ENCODE measurements at places on chromosomes 7 and 10. TPM values are rescaled to one million over a fixed set of nuclear protein-coding genes. Genes with fewer than 3 reads are reported as not detected.

ADAM22 gene
- total RNA-seq: 1.5 TPM

OR2A42 gene
- not detected for total RNA-seq

ADRA2A gene
- total RNA-seq: not detected

NOC3L gene
- 47.7 TPM for total RNA-seq

HOXA7 gene
- total RNA-seq: not detected

ITGA8 gene
- total RNA-seq: not detected

GPR37 gene
- total RNA-seq: not detected

DNA sequence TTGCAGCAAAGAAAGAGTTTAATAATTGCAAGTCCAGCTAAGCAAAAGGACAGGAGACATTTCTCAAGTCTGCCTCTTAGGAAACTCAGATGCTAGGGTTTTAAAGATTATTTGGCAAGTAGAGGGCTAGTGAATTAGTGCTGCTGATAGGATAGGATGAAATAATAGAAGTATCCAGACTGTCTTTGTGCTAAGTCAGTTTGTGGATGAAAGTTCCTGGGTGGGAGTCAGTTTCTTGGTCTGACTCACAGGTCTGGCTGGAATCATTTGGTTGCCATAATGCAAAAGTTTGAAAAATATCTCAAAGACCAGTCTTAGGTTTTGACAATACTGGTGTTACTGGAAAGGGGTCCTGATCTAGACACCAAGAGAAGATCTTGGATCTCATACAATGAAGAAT is 42.6 kb upstream of the INHBA start:
- no peaks in the 10 kb centered on the region for H3K27me3 ChIP-seq
- H3K4me3 ChIP-seq: no peak overlapping the region

DNA sequence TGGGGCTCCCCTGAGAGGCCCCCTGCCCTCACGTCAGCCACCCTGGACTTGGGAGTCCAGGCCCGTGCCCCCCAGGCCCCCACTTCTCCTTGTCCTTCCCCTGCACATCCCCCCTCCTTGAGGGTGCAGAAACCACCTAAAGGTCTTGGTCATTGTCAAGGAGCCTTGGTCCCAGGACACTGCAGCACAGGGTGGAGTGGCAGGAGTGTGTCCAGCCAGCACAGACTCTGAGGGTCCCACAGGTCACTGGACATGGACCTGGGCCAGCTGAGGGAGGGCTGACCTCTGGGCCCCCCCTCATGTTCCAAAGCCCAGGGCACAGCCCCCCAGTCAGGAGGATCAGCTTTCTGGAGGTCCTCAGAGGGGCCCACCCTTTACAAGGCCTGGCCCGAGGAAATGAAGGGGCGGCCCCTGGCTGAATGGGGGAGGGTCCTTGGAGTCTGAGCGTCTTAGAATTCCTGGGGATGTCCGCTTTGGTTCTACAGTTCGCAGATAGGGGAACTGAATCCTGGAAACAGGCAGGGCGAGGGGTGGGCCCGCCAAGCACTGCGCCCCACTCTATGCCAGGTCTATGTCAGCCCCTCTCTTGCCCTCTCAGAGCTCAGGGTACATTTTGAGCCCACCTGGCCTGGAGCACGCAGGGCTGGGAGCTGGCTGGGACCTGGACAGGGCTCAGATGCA is 54.0 kb downstream of the PWWP2B start:
- peaks cover 17% of the 10 kb centered on the region for H3K4me1 ChIP-seq
- no peaks in the 10 kb centered on the region for H3K27me3 ChIP-seq
- no peak overlapping the region for H3K4me3 ChIP-seq
- DNase-seq: no peak

DNA sequence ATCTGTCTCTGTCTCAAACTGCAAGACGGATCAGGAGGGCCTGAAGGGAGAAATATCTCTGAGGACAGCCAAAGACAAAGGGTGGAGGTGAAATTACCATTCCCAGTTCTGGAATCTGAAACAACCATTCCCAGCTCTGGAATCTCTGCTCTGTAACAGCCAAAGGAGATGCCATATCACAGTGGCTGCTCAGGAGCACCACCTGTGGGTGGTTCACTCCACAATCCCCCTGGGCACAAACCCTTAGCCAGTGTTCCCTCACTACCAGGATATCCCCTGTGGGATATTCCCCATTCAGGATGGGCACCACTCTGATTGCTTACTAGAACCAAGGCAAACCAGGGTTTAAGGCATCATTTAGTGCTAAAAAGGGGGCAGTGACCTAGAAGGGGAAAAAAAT is 199.0 kb downstream of the HTR7 start:
- no peak overlapping the region for H3K4me3 ChIP-seq
- no peaks in the 10 kb centered on the region for H3K27me3 ChIP-seq
- no peaks in the 10 kb centered on the region for H3K4me1 ChIP-seq
- no peaks in the 10 kb centered on the region for H3K36me3 ChIP-seq

DNA sequence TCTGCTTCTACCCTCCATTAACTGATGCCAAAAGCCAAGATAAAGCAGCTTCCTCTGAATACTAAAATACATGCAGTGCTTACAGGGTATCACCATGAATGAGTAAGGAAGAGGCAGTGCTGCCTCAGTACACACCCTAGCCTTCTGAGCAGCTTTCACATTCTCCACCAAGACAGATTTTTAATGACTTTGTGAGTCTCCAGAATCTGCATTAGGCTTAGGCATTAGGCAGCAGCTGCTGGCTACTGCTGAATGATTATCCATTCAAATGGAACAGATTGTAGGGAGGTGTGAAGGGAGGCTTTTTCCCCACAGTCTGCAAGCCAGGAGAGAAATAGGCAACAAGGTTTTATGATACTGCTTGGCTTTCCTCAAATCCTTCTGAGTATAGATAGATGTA is 1226.7 kb upstream of the LRRN3 start:
- H3K27ac ChIP-seq: no peak overlapping the region
- H3K27me3 ChIP-seq: no peaks in the 10 kb centered on the region
- H3K36me3 ChIP-seq: no peaks in the 10 kb centered on the region
- no peak overlapping the region for H3K4me3 ChIP-seq
- H3K4me1 ChIP-seq: no peaks in the 10 kb centered on the region
- DNase-seq: no peak

GRCh38 chr10:62617652-62618051 is 186.9 kb upstream of the ADO start:
- H3K36me3 ChIP-seq: peaks cover 8% of the 10 kb centered on the region
- H3K27ac ChIP-seq: no peak overlapping the region
- H3K4me3 ChIP-seq: no peak overlapping the region
- peaks cover 12% of the 10 kb centered on the region for H3K27me3 ChIP-seq
- no peak for DNase-seq

- H3K4me1 ChIP-seq: peaks cover 24% of the 10 kb centered on the region
- H3K27ac ChIP-seq: no peak overlapping the region
- no peaks in the 10 kb centered on the region for H3K36me3 ChIP-seq
- DNase-seq: no peak
Measured at GRCh38 chr10:33010132-33011037, 52.4 kb upstream of the ITGB1 start.

DNA sequence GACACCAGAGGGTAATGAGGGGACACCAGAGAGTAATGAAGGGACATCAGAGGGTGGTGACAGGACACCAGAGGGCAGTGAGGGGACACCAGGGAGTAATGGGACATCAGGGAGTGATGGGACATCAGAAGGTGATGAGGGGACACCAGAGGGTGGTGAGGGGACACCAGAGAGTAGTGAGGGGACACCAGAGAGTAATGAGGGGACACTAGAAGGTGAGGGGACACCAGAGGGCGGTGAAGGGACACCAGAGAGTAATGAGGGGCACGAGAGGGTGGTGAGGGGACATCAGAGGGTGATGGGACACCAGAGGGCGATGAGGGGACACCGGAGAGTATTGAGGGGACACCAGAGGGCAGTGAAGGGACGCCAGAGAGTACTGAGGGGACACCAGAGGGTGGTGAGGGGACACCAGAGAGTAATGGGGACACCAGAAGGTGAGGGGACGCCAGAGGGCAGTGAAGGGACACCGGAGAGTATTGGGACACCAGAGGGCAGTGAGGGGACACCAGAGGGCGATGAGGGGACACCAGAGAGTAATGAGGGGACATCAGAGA is 10.6 kb downstream of the NACAD start:
- H3K36me3 ChIP-seq: peaks cover 16% of the 10 kb centered on the region
- no peaks in the 10 kb centered on the region for H3K4me1 ChIP-seq

DNA sequence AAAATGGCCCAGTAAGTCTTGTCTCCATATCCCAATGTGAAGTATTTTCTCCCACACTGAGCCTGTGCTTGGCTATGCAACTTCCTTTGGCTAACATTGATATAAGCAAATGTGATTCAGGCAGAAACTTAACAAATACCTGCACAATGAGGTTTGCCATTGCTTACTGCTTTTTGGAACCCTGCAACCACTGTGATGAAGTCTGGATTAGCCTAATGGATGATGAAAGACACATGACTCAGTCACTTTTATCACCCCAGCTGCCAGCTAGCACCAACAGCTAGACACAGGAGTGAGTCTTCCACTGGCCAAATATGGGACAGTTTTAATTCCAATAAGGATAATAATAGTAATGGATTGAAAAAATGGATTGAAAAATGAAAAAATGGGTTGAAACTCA is 854.5 kb downstream of the GRM8 start:
- no peaks in the 10 kb centered on the region for H3K36me3 ChIP-seq
- H3K4me1 ChIP-seq: no peaks in the 10 kb centered on the region
- no peak overlapping the region for H3K27ac ChIP-seq
- no peaks in the 10 kb centered on the region for H3K27me3 ChIP-seq

GRCh38 chr7:134947329-134947728 is 39.0 kb upstream of the AGBL3 start:
- no peaks in the 10 kb centered on the region for H3K36me3 ChIP-seq
- peaks cover 6% of the 10 kb centered on the region for H3K4me1 ChIP-seq
- no peak overlapping the region for H3K27ac ChIP-seq
- no peak for DNase-seq
- H3K4me3 ChIP-seq: no peak overlapping the region

DNA sequence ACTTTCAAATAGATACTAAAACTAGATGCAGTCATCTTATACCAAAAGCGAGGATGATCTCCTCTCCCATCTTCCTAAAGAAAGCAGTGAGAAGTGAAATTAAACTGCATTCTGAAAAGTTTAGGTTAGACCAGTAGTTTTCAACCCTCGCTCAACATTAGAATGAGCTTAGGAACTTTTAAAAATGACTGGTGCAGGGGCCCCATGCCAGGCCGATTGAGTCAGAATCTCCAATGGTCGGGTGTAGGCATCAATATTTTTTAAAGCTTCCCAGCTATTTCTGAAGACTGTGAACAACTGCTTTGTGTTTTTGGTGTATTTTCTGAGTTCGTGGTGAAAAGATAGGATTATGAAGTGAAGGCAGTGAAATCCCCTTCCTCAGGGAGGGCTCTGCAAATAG is 146.0 kb downstream of the VTI1A start:
- H3K4me1 ChIP-seq: no peaks in the 10 kb centered on the region
- no peak overlapping the region for H3K4me3 ChIP-seq
- DNase-seq: no peak
- peaks cover 1% of the 10 kb centered on the region for H3K36me3 ChIP-seq

- H3K27me3 ChIP-seq: no peaks in the 10 kb centered on the region
- no peaks in the 10 kb centered on the region for H3K36me3 ChIP-seq
- H3K27ac ChIP-seq: no peak overlapping the region
- no peak overlapping the region for H3K4me3 ChIP-seq
- H3K4me1 ChIP-seq: no peaks in the 10 kb centered on the region
Measured at GRCh38 chr7:117572856-117573620, 93.2 kb downstream of the CFTR start.

DNA sequence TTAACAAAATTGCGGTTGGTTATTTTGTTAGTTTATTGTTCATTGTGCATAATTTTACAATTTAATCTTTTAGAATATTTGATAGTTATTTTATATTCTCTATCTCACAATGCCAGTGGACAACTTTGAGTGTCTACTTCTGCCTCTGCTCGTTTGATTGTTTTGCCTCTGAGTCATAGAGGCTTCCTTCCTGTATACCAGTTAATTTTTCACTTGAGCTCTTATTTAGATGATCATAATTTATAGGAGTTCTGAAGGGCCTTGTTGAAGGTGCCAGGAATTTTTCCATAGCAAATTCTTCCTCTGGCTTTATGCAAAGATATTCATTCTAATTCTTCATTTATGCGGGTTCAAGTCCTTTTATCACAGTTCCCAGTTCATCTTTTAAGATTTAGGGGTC is 5.2 kb upstream of the MALRD1 start:
- no peaks in the 10 kb centered on the region for H3K36me3 ChIP-seq
- H3K27me3 ChIP-seq: no peaks in the 10 kb centered on the region
- H3K4me3 ChIP-seq: no peak overlapping the region
- DNase-seq: no peak
- H3K27ac ChIP-seq: no peak overlapping the region

DNA sequence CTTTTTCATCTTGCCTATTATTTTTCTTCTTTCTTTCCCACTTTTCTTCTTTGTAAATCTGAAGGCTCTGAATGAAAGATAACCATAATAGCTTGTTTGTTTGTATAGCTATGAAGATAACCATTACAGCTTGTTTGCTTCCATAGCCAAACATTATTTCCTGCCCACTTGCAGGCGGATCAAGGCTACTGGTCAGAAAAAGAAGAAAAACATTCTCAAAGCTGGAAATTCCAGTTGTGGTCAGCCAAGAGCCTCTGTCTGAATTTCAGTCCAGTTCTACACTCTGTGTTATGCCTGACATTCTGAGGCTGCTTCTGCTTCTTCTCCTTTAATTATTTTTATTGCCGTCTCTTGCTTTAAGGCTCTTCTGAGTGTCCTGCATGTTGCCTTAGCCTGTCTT is 48.9 kb downstream of the TMEM178B start:
- no peaks in the 10 kb centered on the region for H3K36me3 ChIP-seq
- DNase-seq: no peak
- no peak overlapping the region for H3K4me3 ChIP-seq
- H3K27me3 ChIP-seq: peaks cover 10% of the 10 kb centered on the region
